Stimulated activated CD4-positive, alpha-beta T cell treated with anti-CD3 and anti-CD28 coated beads, Interleukin-12 subunit alpha, Interleukin-12 subunit beta, amount 100 ng/mL, for 24 hours (primary cell): ENCODE measurements at places on chromosomes 3 and 15.

- DNase-seq: no peak
These were observed 13.2 kb upstream of the GPR160 start for GRCh38 chr3:170024581-170024980.

DNA sequence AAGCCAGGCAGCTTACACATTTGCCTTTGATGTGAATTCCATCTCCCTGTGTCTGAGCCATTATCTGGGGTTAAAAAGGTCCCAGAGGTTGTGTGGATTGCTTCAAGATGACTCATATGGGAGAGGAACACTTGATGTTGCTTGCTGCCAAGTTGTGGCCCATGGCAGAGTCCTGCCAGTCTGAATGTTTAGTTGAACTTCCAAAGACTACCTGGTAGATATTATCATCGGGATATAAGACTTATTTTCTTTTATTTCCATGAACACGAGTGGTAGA, 85.6 kb downstream of the TJP1 start:
- no peak for DNase-seq

DNA sequence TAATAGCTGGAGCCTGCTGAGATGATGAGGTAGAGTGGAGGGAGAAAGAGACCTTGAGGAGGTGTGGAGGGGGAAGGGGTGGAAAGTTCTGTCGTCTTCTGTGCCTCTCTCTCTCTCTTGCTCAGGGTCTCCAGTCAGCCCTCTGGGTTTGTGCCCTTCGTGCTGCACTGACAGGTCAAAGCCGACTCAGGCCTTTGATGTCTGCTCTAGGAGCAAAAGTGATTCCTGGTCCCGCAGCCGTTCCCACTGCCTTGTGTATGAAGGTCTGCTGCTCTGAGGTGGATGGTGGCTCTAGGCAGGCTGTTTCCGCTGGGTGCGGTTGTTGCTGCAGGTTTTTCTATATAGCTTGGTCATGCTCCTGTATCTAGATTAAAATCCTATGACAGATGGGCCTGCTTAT, 89.4 kb downstream of the IGF1R start:
- DNase-seq: no peak

GRCh38 chr15:42172475-42172874, 16.0 kb upstream of the PLA2G4F start:
- DNase-seq: no peak

GRCh38 chr3:182980204-182981037, at the start of gene DCUN1D1:
Gene DCUN1D1 (minus strand): TSS chr3:182980538. CDS start chr3:182980489, 49 bp downstream.
- peak; percentile 80 for DNase-seq

GRCh38 chr15:69578787-69579583, 126.4 kb downstream of the RPLP1 start:
- no peak for DNase-seq

DNA sequence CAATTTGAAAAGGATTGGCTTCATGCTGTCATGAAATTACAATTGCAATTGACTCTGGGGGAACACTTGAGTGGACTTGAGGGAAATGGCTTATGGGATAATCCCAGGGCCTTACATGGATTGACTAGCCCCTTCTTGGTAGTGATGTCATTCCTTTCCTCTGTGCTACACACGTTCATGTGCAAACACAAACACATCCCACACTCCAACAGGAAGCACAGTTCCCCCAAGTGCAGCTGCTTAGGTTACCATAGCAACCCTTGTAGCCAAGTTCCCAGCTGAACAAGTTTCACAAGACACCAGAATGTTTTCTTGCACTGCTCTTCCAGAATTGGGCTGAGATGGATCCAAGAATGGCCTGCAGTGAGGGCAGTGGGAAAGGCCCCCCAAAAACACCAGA, 217.0 kb downstream of the ZNF621 start:
- DNase-seq: no peak

DNA sequence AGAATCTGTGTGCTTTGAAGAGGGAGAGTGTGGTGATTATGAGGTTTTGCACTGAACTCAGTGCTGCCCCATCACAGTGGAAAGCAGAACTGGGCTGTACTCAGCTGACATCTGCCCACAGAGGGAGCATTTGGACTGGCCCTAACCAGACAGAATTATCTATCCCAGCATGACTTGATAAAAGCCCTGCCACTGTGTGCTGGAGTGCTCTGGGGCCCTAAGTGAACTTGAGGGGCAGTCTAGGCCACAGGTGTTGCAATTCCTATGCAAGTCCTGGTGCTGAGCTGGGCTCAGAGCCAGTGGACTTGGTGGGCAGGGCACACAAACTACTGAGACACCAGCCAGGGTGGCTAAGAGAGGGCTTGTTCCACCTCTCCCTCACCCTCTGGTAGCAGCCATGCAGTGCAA, 269.2 kb upstream of the CTNNB1 start:
- no peak for DNase-seq

- DNase-seq: no peak
These were observed 3.9 kb upstream of the TLE3 start for GRCh38 chr15:70101459-70102113.

GRCh38 chr3:18766974-18767373, 341.8 kb upstream of the SATB1 start:
- no peak for DNase-seq

DNA sequence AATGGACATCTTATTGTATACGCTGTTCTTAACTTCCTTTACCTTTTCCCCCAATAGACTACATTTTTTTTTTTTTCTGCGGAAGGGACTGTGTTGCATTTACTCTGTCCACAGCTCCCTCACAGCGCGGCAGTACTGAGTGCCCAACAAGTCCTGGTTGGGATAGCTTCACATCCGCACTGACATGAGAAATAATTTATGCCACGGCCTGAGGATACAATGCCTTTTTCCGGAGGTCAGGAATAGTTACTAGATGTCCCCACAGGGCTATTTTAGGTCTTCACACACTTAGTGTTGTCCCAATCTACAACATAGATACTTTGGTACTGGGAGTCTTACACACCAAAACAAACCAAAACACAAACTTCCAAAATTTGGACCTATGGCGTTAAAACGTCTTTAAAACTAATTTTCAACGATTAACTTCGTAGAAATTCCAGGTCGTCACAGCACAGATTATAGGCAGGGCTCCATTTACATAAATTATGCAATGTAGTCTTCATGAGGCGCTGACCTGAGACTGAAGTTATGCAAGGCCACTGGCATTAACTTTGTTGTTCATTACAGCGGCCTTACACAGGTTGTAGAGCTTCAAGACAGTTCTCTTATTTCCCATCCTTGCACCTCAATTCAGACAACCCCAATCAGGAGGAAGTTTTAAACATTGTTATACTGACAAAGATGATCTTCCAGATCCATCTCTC, 989 bp upstream of the PPIB start:
- DNase-seq: no peak

DNA sequence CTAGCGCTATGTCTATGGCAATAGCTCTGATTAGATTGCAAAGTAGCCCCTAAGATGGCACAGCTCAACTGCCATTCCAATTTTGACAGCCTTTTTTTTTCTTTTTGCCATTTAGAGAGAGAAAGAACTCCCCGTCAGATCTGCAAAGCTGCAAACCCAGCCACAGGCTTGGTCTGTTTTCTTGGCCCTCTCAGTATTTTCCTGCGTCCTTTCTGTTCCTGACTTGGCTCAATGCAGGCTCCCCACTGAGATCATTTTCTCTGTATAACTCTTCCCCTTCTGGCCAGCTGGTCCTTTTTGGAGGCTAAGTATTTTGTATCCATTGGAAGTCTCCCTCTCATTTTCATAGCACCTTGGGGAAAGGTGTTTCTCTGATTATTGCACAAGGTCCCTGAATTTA, 386.7 kb downstream of the UNC13C start:
- DNase-seq: no peak

DNA sequence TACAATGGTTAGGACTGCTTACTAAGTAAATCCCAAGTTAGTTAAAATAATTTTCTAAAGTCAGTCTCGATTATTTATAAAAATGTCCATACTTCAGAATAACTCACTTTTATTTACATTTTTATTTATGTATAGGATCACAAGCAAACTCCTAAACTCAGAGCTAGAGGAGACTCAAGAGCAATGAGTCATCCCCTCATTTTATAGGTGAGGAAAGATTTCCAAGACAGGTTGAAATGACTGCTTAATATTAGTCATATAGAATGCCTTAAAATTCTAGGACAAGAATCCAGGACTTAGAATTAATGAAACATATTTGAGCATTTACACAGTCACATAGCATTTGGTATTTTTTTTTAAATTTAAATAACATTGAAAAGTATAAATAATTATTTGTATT, 983.8 kb downstream of the SI start:
- DNase-seq: no peak

- no peak for DNase-seq
These were observed 24.2 kb downstream of the KATNBL1 start for GRCh38 chr15:34185666-34186065.

DNA sequence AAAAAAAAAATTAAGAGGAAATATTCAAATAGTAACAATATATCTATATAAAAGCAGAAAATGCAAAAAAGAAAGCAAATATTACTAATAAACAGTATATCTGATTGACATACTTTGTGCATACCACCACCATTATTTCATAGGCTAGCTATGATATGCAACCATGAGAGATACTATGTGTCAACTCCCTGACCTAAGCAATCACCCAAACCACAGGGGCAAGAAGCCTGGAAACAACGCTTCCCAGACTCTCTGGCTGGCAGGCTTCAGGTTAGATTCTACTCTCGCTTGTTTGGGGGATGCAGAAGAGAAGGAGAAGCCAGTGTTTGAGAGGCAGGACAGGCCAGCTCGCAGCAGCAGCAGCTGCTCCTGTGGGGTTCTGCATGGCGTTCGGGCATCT, 169.3 kb upstream of the TPM1 start:
- DNase-seq: no peak

- DNase-seq: no peak
These were observed 3.2 kb downstream of the ALAS1 start for GRCh38 chr3:52200981-52201679.

- no peak for DNase-seq
These were observed 65.5 kb upstream of the UBE3A start for GRCh38 chr15:25504307-25504706.

GRCh38 chr15:75459581-75459980, 8.1 kb upstream of the SIN3A start:
- DNase-seq: no peak

DNA sequence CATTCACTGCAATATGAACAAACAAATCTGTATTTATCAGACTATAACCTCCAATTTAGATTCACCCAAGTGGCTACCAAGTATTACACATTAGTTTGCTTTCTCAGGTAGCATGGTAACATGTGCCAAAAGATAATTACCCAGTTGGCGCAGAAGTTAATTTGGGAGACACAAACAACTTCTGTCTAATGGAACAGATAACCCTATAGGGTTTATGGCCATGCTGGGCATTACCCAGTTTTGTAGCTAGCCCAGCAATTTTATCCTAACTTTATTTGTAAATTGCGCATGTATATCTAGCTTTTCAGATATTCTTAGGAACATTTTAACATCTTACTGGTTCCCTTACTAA, 780 bp downstream of the RPL22L1 start:
- DNase-seq: no peak

DNA sequence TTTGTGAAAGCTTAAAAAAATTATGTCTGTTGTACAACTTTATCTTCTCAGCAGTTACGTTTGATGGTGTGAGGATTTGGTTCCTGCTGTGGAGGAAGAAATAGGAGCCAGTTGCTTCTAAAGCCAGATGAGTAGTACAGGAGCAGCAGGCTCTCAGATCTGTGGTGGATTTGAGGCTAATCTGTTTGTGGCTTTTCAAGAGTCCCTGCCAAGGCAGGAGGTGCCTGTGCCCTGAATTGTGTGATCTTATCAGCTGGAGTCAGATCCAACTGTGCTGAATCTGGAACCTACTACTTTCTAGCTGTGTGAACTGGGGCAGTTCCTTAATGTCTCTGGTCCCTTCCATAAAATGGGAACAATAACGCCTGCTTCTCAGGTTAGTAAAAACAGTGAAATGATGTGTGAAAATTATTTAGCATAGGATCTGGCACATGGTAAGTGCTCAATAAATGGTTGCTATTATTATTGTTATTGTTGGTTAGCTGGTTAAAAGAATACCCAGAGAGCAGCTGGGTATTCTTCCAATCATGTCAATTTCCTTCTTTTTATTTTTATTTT, 7.7 kb downstream of the CLDN11 start:
- no peak for DNase-seq
